Mesothelial cell of epicardium (in vitro differentiated cells): ENCODE measurements at places on chromosomes 13 and 19. TPM values are rescaled to one million over a fixed set of nuclear protein-coding genes. Genes with fewer than 3 reads are reported as not detected.

The PCDH9 gene
- total RNA-seq: 26.9 to 31.2 TPM (median 29.7 TPM) in 3 replicates

The ZNF442 gene
- total RNA-seq: 3.7 to 5.9 TPM (median 4.3 TPM) in 3 replicates

The FLT1 gene
- total RNA-seq: 4.9 to 6.5 TPM (median 5.5 TPM) in 3 replicates

The PSG6 gene
- total RNA-seq: not detected in 3 replicates

The MBD3L3 gene
- not detected in 3 replicates for total RNA-seq

The C5AR1 gene
- total RNA-seq: 0.47 to 1.2 TPM (median 0.98 TPM) in 3 replicates

The XPO4 gene
- total RNA-seq: 21.6 to 24.7 TPM (median 22.7 TPM) in 3 replicates

The MISP3 gene
- total RNA-seq: 0.81 to 1.3 TPM (median 0.98 TPM) in 3 replicates

DNA sequence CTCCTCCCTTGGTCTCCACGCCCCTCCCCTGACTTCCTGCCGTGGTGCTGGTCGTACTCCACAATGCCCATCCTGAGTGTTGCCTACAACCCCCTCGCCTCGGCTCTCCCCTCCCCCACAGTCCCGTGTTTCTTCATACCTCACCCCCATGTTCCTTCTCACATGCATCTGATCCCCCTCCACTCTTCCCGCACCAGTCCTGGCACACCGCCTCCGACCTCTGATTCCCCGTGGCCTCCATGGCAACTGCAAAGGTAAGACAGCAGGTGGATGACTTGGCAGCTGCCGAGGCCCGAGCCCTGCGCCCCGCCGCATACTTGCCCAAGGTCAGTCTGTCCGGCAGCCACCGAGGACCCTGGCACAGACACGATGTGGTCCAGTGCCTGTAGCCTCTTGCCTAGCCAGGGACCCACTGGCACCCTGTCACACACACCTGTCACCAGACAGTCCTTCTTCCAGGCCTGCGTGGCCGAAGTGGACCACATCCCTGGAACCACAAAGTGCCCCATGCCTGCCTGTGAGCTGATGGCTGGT is 16.1 kb upstream of the SDHAF1 start:
- no peak for DNase-seq

DNA sequence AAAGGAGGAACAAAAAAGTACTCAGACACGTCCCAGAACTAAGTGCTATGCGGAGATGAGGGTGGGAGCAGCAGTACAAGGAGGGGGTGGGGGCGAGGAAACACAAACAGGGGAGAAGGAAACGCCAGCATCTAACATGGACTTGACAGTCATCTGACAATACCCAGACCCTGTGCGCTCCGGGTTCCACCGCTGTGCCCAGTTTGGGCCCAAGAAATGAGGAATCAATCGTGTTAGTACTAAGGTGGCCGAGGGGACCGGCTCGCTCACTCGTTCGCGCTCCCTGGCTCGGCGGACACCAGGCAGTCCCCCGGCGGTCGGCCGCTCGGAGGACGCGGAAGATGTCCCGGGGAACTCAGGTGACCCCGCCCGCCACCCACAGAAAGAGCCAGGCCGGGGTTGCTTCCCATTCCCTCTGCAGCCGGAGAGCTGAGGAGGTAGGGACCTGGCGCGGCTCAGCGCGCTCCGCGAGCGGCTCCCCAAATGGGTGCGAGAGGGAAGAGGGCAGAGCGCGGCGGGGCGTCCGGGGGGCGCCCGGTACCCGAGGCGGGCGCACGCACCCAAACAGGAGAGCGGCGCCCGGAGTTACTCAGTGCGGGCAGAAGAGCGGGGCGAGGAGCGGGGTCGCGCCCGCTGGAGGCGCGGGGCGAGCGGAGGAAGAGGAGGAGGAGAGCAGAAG is 616 bp downstream of the TSHZ3 start:
- no peak for DNase-seq

DNA sequence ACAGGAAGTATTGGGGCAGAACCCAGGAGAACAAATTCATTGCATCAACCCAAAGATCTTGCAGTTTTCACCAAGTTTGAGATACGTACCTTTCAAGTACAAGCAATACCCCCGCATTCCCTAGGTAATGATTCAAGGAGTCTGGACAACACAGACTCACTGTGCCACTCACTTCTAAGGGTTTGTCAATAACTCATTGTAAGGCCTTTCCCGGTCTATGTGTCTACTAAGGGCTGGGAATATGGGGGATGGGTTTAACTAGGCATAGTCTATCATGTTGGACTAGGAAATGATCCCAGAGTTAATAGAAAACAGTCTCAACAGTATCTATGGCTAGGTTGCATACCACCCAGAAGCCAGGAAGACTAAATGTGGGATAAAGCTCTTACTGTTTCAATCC is 8.3 kb upstream of the ITM2B start:
- DNase-seq: no peak

DNA sequence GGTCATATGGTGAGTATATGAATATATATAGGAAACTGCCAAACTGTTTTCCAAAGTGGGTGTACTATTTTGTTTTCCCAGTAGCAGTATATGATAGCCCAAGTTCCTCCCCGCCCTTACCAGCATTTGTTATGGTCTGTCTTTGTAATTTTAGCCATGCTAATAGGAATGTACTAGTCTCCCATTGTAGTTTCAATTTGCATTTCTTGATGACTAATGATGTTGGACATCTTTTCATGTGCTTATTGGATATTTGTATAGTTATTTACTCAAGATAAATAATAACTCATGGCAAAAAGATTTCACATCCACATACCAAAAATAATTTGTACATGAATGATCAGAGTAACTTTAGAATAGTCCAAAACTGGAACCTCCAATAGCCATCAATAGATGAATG is 75.3 kb upstream of the SERP2 start:
- no peak for DNase-seq

DNA sequence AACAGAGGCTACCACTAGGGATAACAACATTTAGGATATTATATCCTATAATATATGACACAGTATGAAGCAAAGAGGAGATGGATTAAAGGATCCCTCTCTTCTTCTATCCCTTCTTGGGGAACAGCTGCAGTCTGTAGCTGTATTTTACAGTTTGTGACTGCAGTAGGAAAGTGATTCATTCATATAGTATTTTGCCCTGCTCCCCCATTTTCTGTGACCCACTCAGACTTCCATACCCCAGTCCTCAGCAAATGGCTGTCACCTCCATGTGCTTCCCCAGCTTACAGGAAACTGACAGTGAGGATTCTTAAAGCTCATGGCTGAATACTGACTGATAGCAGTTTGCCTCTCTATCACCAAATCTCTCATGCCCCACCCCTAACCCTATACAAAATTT is 27.5 kb downstream of the MICU2 start:
- no peak for DNase-seq

DNA sequence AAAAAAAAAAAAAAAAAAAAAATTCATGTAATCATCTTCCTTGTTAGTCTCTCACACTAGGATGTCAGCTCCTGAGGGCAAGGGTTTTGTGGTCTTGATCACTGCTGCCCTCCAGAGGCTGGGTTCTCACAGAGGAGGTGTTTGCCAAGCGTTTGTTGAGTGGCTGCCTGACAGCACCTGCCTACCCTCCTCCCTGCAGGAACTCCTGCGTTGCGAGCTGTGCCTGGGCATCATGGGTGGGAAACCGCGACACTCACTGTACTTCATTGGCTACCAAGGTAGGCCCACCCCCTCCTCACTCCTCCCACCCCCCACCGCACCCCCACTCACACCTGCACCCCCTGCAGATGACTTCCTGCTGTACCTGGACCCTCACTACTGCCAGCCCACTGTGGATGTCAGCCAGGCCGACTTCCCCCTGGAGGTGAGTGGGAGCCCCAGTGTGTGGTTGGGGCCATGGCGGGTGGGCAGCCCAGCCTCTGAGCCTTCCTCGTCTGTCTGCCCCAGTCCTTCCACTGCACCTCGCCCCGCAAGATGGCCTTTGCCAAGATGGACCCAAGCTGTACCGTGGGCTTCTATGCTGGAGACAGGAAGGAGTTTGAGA is 8.1 kb downstream of the ATG4D start:
- no peak for DNase-seq

- DNase-seq: no peak
These were observed 34.3 kb downstream of the RCBTB1 start for GRCh38 chr13:49550942-49551644.

DNA sequence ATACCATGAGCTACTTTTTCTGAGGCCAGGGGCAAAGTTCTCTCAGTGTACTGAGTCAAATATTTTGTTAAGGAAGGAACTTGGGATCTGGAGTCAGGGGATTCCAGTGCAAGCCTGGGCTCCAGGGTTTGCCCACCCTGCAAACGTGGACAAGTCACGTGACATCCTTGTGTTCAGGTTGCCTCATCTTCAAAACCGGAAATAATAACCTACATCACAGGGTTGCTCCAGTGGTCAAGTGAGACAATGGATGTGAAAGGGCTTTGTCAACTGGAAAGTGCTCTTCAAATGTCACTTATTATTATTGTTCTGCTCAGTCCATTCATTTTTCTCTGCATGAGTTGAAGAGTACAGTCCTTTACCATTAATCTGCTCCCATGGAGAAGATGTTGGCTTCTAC is 414.9 kb downstream of the COG6 start:
- no peak for DNase-seq

DNA sequence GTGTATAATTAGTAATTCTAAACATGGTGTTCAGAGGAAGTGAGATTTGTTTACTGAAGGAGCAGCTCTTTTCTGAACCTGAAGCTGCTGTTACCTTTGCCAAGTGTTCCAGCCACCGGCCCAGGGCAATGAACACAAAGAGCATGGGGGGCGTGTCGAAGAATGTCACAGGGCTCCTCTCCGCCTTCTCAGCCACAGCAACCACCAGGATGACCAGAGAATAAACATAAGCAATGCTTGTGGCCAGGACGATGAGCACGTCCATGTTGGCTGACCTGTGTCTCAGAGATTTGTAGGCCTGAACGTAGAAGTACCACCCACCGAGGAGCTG is 53.1 kb downstream of the ATP7B start:
- no peak for DNase-seq

DNA sequence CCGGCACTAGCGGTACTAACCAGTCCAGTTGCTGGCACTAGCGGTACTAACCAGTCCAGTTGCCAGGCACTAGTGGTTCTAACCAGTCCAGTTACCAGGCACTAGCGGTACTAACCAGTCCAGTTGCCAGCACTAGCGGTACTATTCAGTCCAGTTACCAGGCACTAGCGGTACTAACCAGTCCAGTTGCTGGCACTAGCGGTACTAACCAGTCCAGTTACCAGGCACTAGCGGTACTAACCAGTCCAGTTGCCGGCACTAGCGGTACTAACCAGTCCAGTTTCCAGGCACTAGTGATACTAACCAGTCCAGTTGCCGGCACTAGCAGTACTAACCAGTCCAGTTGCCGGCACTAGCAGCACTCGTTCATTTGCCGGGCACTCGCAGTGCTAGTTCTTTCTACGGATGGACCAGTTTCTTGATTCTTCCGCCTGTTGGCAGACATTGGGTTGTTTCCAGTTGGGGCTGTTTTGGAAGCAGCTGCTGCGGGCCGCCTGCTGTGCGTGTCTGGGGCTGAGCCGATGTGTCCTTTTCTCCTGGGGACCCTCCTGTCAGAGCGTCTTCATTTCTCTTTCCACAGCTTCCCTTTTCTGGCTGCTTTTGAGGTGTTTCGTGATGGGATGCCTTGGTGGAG is 123.4 kb upstream of the MCF2L start:
- no peak for DNase-seq

- no peak for DNase-seq
These were observed 8.6 kb upstream of the CEACAM6 start for GRCh38 chr19:41746593-41747227.

DNA sequence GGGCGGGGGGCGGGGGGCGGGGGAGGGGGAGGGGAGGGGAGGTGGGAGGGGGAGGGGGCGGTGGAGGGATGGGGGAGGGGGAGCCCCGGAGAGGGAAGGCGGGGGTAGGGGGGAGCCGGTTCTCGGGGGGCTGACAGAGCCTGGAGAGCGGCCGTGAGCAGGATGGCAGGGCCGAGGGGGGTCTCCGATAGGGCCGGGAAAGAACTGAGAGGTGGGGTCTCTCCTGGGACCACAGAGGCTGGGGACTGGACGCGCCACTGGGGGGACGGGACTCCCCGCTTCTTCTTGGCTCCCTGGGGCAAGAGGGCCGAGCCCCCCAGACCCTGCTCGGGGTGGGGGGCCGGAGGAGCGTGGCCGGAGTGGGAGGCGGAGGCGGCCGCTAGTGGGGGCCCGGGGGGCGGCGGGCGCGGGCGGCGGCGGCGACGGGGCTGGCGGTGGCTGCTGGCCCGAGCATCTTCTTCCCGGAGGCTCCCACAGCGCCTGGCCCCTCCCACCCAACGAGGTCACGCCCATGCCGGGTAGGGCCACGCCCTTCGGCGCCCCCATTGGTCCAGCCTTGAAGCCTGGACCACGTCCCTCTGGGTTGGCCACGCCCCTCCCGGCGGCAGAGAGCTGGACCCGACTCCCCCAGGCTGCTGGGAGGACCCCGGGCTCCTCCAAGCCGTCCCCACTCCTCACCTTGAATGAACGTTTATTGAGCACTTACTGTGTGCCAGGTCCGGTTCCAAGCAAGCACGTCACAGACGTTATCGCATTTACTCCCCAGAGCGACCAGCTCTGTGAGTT is at the start of gene NOVA2:
TSS of gene NOVA2 (minus strand) at position 313 of the 786 bp plus-strand sequence. CDS start 514 bp downstream, outside the sequence.
- DNase-seq: peak; percentile 62

DNA sequence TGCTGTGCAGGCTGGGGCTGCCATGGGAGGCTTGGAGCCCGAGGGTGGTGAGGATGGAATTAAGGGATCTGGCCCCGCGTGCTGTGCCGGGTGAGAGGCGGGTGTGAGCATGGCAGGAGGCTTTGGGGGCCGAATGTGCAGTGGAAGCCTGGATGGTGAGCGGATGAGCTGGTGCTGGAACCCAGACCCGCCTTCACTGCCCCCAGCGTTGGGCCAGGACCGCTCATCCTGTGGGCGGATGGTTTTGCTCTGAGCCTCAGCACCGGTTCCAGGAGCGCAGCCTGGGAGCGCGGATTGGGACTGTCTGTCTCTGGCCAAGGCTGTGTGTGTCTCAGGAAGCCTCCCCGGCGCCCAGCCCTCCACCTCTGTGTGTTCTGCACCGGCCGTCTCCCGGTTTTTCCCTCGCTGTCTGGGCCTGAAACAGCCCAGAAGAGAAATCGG is 16.7 kb downstream of the KDM4B start:
- no peak for DNase-seq

GRCh38 chr19:2716275-2716650 is 4.9 kb downstream of the DIRAS1 start:
- DNase-seq: no peak

GRCh38 chr13:98873377-98874028 is 104.4 kb downstream of the DOCK9 start:
- DNase-seq: no peak

GRCh38 chr19:54607785-54608150 is 14.3 kb downstream of the LILRA1 start:
- DNase-seq: no peak

- no peak for DNase-seq
These were observed 512.8 kb downstream of the LMO7 start for GRCh38 chr13:76148926-76149325.

GRCh38 chr19:57434386-57435061 is 601 bp upstream of the ZNF749 start:
- DNase-seq: no peak

DNA sequence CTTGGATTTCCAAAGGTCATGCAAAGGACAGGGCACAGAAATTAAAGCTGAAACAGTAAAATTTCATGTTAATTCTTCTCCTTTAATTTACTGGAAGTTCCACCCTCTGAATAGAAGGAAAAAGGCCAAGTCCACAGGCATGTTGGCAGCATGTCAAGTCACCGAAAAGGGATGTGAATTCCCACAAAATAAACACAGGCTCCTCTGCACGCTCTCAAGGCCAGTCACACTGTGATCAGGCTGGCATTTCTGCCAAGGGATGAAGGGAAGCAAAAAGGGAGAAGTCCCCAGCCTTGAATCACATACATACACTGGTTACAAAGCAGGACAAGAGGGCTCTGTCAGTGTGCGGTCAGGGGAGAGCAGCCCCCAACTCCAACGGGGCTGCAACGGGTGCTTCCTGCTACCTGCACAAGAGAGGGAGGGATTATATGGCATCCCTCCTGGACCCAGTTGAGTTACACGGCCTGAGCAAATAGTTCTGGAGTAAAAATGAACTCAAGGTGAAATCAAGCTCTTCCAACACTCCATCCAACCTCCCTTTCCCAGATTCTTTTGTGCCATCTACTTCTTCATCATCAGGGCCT is 6.9 kb downstream of the DCLK1 start:
- no peak for DNase-seq
